CD14-positive monocyte (primary cell): ENCODE measurements at places on chromosomes 5 and 9.
A peak's percentile ranks its signal among the peaks of the same experiment; 100 is the strongest.

- no peak for DNase-seq
Measured at GRCh38 chr5:140631831-140632365, 1.1 kb downstream of the CD14 start.

DNA sequence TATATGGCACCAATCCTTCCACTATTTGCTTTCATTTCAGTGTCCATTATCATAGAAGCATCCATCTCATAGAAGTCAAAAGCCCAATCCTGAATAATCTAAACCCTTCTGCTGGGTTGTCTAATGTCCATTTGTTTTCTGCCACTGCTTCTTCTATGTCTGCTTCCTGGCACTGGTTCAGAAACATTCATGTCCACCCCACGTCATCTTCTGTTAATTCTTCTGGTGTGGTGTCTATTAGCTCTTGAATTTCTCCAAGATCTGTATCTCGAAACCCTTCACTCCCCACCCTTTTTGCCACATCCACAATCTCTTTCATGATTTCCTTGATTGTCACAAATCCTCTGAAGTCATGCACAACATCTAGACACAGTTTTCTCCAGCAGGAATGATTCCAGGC is 23.2 kb upstream of the GOLGA1 start:
- DNase-seq = no peak

DNA sequence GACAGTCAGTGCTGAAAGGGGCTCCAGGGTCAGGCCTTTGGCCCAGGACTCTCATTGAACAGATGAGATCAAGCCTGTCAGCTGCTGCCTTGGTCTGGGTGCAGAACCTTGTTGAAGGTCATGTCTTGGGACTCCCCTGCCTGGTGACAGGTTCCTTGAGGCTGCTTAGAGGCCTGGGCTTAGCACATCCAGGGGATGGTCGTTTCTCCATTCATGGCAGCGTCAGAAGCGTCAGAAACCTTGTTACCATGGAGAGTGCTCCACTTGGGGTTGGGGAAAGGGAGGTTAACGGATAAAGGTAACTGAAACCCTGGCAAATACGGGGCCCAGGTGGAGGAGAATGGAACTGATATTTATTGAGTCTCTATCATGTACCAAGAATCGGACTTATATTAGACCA is 8.8 kb downstream of the ARPC5L start:
- no peak for DNase-seq

GRCh38 chr9:20187318-20187717 is 398.5 kb upstream of the SLC24A2 start:
- DNase-seq = no peak

DNA sequence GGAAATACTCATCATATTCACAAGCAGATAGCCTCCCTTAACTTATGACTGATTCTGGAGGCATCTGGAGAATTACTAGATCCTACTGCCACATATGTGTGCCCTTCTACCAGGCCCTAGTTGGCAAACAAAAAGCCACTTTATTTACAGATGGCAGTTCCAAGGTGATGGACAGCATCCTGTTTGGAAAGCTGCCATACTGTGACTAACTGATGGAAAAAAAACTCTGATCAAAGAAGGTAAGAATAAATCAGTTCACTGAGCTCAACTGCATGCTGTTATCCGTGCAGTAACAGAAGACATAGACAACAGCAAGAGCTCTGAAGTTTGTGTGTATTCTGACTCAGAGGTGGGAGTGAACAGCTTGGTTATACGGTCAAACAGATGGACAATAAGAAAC is 279.8 kb upstream of the POU5F2 start:
- DNase-seq = no peak

- DNase-seq = peak; percentile 31
Measured at GRCh38 chr5:88878976-88879375, 4.0 kb downstream of the MEF2C start.

DNA sequence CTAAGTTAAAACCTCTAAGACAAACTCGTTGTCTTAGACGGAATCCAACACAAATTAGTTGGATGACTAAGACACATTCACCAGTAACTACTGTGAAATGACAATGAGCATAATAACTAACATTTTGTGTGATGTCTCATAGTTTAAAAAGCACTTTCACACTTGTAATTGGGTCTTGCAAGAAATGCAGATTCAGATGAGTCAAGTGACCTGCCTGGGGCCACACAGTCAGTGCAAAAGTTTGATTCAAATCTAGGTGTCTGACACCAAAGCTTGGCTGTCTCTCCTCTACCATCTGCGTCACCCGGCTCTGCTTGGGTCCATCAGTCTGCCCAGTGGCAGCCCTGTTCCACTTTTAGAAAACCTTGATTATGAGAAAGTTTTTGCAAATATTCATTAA is 143.7 kb downstream of the TTLL11 start:
- no peak for DNase-seq

GRCh38 chr9:1591310-1591709 is 423.8 kb upstream of the SMARCA2 start:
- DNase-seq = no peak

GRCh38 chr5:30894811-30895210 is 298.7 kb upstream of the CDH6 start:
- DNase-seq = no peak

DNA sequence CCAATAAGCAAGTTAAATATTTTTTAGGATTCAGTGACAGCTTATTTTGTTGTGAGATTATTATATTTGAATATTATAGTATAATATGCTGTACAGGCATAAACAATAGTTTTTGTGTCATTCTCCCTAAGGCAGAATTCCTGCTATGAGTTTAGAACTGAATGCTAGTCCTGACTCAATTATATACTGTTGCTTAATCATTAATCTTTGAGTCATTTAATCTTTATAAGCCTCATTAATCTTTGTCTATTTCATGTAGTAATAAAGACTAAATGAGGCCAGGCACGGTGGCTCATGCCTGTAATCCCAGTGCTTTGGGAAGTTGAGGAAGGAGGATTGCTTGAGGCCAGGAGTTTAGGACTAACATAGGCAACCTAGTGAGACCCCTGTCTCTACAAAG is 3.6 kb upstream of the DCP2 start:
- no peak for DNase-seq

- DNase-seq = no peak
Measured at GRCh38 chr5:67897980-67898379, 317.6 kb upstream of the PIK3R1 start.

DNA sequence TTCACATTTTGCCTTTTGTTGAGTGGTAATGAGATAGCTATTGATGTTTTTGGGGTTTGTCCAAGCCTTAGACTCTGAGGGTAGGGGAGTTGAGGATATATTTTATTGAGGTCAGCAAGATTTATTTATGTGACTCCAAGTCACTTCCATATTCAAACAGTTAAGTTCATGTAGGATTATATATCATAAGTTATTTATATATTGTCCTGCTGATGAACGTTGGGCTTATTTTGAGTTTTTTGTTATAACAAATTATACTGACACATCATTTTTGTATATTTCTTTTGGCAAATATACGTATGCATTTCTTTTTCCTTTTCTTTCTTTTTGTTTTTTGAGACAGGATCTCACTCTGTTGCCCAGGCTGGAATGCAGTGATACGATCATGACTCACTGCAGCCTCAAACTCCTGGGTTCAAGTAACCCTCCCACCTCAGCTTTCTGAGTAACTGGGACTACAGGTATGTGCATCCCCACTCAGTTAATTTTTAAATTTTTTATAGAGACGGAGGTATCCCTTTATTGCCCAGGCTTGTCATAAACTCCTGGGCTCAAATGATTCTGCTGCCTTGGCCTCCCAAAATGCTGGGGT is 23.5 kb upstream of the IL12B start:
- no peak for DNase-seq

DNA sequence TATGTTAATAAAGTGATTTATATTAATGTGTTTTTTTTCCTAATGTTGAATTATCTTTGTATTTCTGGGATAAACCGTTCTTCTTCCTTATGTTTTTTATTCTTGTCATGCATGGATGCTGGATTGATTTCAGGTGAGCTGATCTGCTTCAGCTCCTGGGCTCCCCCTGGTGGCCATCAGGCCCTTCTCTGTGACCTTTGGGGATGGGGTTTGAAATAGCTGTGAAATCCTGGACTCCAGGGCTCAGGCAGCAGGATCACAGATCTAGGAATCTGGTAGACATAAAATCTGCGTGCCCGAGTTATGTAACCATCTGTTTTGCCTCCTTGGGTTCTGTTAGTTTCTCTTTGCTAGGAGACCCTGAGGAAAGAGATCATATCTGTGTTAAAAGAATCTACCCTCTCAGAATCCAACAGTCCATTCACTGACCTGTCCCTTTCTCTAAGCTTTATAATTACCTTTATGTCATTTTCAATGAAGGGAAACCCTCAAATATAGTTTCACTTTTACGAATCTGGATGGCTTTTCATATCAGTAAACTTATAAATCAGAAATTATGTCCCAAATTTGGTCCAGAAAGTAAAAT is 12.2 kb upstream of the OR13J1 start:
- peak; percentile 61 for DNase-seq

DNA sequence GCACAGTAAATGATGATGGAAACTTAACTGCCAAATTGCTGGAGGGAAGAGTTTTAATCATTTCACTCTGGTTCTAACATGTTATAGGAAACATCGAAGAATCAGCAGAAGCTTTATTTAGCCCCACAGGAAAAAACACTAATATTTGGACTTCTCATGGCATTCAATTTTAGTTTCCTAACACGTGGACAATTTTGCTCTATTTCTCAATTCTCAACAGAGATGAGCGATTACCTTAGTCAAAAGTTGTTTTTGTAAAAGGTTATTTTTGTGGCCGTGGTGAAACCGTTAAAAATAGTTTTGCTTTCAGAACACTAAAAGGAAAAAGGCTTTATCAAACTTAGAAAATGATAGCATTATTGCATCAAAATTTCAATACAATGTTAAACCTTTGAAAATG is 235.2 kb downstream of the PLK2 start:
- DNase-seq = no peak

GRCh38 chr9:97959585-97959984 is 21.6 kb upstream of the HEMGN start:
- DNase-seq = no peak

GRCh38 chr9:38437193-38437823 is 13.1 kb upstream of the IGFBPL1 start:
- no peak for DNase-seq

DNA sequence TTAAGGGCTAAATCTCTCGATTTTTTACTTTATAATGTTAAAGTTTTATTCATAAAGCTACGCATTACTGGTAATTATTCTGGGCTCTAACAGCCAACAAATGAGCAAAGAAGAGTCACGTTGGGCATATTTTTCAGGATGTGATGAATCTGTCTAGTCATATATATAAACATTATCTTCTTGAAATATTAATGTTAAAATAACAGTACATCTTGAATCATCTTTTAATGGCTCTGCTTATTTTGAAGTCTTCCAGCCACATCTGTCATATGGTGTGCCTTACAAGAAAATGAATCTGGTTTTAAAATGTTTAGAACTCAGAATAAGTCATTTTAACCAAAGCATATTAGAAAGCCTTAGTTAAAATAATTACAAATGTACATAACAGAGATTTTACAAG is 96.9 kb downstream of the CWC27 start:
- DNase-seq = no peak

GRCh38 chr9:129776566-129776937 is 23.7 kb upstream of the PTGES start:
- no peak for DNase-seq
